ENCODE measurements at places on chromosomes 12 and 14.

GRCh38 chr12:58988643-58989344 is 68.5 kb upstream of the LRIG3 start:
- DNase-seq, result no peak

DNA sequence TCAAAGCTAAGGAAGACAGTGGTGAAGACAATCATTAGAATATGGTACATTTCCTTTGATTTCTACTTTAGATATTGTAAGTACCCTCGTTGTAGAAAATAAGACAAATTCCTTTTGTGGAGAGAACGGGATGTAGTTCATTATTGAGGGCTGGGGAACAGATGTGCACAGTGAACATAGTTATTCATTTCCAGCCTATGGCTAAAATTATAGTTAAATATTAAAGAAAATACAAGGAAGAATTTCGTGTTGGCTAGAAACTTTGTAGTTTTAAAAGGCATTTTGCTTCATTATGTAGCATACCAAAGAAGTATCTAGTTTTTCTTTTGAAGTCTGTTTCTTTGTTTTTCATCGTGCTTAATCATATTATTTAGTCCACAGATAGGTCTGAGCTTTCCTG is 201.8 kb downstream of the ESR2 start:
- DNase-seq, result no peak

DNA sequence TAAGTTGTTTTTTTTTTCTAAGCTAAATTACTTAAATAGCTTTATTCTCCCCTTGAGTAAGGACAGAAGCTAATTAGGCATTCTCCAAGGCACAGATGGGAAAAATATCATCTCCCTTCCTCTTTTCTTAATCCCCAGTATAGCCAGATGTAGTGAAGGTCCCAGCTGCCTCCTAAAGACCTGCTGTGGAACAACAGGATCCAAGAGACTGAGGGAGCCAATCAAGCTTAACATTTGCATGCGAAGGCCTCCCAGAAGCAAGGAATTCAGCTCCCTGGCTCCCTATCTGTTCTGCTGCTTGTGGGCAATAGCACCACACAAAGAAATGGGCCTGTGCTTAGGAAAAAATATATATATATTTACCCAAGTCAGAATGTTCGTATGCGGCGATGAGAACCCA is 255.2 kb downstream of the SYT1 start:
- DNase-seq, result no peak

- no peak for DNase-seq
Observed at GRCh38 chr12:19643635-19644034, 204.3 kb downstream of the AEBP2 start.

DNA sequence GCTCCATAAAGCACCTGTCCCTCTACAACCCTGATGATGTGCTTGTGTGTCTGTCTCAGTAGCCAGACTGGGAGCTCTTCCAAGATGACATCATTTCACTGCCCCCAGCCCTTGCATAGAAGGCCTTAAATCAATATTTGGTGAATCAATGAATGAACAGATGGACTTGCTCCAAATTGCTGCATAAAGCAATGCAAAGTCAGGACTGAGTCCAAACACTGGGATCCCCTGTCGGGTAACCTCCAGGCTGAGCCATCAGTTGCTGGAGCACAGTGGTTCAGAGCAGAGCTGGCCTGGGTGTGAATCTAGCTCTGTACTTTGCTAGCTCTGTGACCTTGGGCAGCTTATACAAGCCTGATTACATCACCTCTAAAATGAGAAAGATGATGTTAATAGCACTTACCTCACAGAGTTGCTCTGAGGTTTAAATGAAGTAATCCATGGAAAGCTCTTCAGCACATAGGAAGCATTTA is 120.3 kb upstream of the VASH1 start:
- DNase-seq, result no peak

DNA sequence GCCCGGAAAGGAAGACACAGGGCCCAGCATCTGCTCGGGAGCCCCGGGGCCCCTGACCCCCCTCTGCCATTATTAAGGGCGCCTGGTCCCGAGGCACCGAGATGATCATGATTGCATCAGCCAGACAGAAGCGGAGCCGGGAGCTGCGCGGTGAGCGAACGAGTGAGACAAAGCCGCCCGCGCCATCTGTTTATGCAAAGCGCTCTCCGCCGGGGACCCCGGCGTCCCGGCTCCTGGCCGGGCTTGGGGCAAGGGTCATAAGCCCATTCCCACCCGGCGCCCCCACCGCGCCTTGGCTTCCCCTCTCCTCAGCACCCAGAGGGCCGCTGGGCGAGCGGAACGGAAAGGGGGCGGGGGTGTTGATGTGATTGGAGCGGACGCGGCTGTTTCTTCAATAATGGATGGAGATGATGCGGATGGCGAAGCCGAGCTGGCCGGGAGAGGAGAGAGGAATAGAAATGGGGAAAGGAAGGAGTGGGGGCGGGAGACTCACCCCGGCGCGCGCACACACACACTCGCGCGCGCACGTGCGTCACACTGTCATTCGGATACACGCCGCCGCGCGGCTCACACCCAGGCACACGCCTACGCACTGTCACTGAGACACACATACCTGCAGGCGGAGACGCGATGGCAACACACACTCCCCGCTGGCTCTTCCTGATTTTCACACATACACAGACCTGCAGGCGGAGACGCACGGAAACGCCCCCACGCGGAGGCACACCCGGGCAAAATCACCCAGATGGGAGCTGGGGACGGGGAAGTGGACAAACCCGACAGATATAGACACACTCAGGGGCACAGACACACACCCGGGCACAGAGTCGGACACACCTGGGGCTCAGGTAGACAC is 10.7 kb downstream of the STAC3 start:
- DNase-seq, result peak; percentile 80

DNA sequence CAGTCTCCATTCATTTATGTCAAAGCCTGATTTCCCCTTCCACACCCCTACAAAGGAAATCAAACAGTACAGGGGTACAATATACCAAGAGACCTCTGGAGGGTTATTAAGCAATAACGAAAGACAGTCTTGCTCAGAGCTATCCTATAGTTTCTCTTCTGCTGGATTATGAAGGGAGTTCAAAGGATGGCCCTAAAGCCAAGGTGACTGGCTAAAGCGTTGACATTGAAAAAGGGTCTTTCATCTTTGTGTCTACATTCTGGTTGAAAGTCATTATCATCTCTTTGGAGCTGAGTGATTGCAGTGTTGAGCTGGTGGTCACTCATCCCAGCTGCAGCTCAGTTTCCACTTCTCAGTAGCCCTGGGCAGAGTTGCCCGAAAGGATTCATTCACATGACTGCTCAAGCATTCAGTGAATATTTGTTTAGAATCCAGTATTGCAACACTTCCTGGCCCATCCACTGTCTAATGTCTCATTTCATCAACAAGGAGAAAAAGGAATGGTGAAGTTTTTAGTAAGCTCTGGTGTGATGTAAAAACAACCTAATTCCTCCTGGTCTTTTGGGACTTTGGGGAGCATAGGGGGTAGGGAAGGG is 19.2 kb upstream of the TBX5 start:
- DNase-seq, result no peak

Data from activated T-cell treated with anti-CD3 and anti-CD28 coated beads for 4 hours (primary cell).